ENCODE measurements at places on chromosomes 5 and 9. TPM values are rescaled to one million over a fixed set of nuclear protein-coding genes. Genes with fewer than 3 reads are reported as not detected.

HSDL2 gene
- 18.3 TPM for total RNA-seq

IL9 gene
- total RNA-seq, result not detected

IFNB1 gene
- 5.8 TPM for total RNA-seq

SLC34A3 gene
- not detected for total RNA-seq

ACTBL2 gene
- 3.1 TPM for total RNA-seq
